ENCODE measurements at places on chromosomes 7 and 10.

DNA sequence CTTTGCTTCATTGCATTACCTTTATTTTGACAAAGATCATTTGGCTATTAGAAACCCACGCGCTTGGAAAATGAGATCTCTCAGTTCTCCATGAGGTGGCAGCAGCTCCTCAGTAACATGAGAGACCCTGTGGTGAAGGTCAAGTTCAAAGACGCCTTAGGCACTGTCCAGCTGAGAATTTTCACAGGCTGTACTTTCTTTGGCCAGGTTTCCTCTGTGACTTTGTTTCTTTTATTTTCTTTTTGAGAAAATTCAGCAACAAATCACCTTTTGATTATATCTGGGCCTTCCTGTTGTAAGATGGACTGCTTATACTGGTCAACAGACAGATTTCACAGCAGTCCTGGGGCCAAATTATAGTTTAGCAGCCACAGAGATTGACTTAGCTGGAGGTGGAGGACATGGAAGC lies 54.5 kb downstream of the RAB18 start:
- DNase-seq, result no peak

GRCh38 chr7:50667789-50668226 lies 102.6 kb upstream of the DDC start:
- no peak for DNase-seq

DNA sequence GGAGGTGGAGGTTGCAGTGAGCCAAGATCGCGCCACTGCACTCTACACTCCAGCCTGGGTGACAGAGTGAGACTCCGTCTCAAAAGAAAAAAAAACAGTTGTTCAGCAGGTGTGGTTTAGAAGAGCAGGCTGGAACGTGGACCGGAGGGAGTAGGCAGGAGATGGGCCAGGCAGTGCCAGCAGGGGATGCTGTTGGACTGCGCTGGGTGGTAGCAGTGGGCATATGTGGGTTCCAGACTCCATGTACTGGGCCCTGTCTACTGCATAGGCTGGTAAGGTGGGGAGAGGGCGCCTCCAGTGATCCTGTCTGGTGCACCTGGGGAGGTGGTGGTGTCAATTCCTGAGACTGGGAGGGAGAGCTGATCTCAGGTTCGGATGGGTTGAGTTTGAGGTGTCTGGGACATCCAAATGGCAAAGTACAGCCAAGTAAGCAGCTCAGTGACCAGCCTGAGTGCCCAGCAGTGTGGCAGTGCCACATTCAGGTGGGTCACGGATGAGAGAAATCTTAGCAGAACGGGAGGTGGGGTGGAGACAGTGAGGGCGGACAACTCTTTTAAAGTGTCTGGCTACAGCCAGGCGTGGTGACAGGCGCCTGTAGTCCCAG lies 25.9 kb downstream of the SFXN4 start:
- DNase-seq, result peak; percentile 1

- DNase-seq, result no peak
Measured at GRCh38 chr7:106840342-106840741, 24.7 kb upstream of the PIK3CG start.

DNA sequence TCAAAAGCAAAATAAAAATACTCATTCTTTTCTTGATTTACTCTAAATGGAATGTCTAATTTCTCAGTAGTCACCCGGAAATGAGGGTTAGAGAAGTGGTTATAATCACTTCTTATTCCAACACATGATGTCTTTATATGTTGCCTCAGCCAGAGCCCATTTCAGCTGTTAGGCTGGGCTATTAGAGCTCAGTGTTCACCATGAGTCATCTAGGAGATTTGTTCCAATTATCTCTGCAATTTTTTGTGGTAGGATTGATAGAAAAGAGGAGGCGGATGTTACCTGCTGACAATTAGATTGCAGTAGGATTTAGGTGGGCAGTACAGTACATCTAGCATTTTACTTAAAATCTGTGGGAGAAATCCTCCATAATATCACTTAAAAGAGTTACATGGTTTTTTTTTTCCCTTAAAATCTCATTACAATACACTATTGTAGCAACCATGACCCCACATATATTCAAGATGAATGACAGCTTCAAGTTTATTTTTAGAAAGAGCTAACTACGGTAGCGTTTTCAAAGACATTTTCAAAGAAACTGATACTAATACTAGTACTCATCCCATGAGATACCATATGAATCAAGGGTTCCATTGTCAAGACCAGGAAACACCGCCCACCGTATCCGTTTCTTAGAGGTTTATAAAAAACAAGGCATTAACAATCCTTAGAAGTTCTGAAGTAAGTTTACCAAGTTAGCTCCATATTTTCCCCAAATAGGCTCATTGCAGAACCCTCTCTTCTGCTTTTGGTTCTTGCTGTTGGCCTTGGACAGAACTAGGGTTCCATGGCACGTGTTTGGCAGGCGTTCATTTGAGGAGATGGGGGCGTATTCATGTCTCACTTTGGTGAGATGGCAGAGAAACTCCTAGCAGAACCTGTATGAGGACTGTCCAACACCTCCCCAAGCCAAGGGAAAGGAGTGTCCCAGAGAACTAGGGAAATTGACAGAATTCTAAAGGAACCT lies 10.4 kb downstream of the CPA2 start:
- no peak for DNase-seq

DNA sequence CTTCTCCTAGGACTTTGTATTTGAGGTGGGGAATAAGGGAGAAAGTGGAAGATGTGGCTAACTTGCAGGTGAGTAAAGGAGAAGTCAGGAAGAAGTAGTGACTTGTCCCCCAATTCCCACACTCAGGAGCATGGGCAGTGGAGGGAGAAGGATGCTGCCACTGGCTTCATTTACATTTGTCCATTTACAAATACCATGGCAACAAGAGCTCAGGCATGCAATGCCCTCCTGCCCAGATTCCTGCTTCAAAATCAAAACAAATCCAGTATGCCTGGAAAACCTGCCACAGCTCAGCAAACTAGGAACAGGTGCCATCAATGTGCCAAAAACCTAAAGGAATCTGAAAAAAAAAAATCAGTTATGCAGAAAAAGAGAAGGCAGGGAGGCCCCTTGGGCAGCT lies 139.9 kb downstream of the KCNMA1 start:
- DNase-seq, result no peak

- peak; percentile 41 for DNase-seq
Measured at GRCh38 chr7:87935384-87935706, 1.3 kb downstream of the ADAM22 start.

GRCh38 chr7:34756025-34756437 lies 98.0 kb downstream of the NPSR1 start:
- peak; percentile 81 for DNase-seq

- DNase-seq, result no peak
Measured at GRCh38 chr7:111074748-111075146, 16.2 kb upstream of the LRRN3 start.

DNA sequence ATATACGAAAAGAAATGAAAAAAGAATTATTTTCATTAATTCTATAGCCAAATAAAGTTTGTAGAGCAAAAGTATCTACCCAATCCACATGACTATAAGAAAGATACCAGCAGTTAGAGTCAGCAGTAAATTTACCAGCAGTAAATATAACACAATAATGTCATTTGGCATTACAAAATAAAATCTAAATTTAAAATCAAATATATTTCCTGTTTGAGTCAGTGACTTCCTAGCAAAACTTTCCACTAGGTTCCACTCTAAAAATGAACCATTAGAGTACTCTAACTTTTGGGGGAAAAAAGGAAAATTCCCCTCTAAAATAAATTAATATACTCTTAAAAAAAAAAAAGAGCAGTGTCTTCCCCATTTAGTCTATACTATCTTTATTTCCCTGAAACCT lies 144.8 kb downstream of the CPEB3 start:
- no peak for DNase-seq

- DNase-seq, result no peak
Measured at GRCh38 chr10:43294241-43294658, 27.4 kb upstream of the RASGEF1A start.

GRCh38 chr7:101746314-101746713 lies 71.1 kb upstream of the CUX1 start:
- DNase-seq, result no peak

- no peak for DNase-seq
Measured at GRCh38 chr7:35714407-35714806, 19.5 kb upstream of the HERPUD2 start.

Measured in NCI-H2171 treated with DMSO at 0.1 percent for 48 hours (cell line).